ENCODE measurements at places on chromosomes 11 and 22.
A peak's percentile ranks its signal among the peaks of the same experiment; 100 is the strongest.

- no peak for DNase-seq
Measured at GRCh38 chr22:36293606-36294292, 40.8 kb downstream of the APOL1 start.

DNA sequence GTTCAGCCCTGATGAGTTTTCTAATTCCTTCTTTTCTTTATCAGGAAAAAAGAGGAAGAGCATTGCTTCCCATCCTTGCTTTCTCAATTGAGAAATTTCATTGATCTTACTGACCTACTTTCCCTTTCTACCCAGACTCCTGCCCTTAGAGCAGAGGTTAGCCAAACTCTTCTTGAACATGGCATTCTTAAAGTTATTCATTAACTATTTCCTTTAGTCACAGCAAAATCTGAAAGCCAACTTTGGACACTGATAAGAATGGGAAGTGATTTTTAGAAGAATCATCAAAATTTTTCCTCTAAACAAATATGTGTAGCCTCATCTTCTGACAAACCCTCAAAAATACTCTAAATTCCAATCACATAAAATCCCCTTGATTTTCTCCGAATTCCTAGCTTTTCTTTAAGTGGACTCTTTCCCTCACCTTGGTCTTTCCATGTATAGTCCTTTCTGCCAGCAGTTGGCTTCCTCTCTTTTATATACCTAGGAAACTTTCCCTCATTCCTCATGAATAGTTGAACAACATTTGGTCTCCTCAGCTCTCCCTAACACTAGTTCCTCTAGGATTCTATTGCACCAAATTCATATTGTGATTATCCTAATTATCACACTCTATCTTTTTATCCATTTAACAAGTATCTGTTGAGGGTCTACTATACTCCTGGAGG, 566.7 kb upstream of the CCDC90B start:
- no peak for DNase-seq

GRCh38 chr11:1292018-1292643, 17.3 kb downstream of the TOLLIP start:
- no peak for DNase-seq

DNA sequence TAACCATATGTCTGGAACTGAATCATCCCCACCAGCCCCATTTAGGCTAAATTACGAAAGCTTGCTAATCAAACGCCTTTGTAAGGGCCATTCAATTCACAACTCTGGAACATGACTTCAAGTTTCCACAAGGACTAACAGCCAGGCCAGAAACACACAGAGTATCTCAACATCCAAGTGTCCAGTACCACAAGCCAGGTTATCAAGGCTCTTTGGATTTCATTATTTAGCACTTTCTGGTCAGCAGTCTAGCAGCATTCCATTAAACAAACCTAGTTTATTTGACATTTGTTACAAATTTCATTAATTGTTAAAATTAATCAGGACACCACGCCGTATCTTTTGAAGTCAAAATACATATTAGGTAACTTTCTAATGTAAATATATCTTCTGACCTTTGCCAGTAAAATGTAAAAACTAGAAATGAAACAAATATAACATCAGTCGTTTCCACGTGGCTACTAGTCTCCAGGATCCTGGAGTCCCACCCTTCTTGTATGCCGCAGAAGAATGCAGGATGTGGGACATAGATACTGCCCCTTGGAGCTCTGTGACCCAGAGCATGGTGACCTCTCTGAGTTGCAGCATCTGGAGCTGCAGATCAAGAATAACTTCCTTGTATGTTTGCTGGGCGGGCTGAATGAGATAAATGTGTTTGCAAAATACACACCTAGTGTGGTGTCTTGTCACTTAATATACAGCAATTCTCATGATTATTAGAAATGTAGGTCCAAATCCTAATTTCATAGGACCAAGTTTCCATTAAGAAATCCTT, 64.7 kb downstream of the MPPED2 start:
- DNase-seq = no peak

GRCh38 chr11:117473481-117474091, 145.9 kb downstream of the CEP164 start:
- peak; percentile 38 for DNase-seq

GRCh38 chr22:31866918-31867317, 77.4 kb upstream of the YWHAH start:
- no peak for DNase-seq

- no peak for DNase-seq
Measured at GRCh38 chr11:46162700-46163099, 41.4 kb upstream of the PHF21A start.

- no peak for DNase-seq
Measured at GRCh38 chr22:45420011-45420410, 6.5 kb downstream of the RIBC2 start.

- DNase-seq = no peak
Measured at GRCh38 chr11:68948935-68949334, 31.9 kb downstream of the MRGPRD start.

GRCh38 chr11:104467404-104467803, 303.5 kb upstream of the PDGFD start:
- DNase-seq = no peak

- no peak for DNase-seq
Measured at GRCh38 chr11:10797531-10797930, 11.2 kb downstream of the EIF4G2 start.

DNA sequence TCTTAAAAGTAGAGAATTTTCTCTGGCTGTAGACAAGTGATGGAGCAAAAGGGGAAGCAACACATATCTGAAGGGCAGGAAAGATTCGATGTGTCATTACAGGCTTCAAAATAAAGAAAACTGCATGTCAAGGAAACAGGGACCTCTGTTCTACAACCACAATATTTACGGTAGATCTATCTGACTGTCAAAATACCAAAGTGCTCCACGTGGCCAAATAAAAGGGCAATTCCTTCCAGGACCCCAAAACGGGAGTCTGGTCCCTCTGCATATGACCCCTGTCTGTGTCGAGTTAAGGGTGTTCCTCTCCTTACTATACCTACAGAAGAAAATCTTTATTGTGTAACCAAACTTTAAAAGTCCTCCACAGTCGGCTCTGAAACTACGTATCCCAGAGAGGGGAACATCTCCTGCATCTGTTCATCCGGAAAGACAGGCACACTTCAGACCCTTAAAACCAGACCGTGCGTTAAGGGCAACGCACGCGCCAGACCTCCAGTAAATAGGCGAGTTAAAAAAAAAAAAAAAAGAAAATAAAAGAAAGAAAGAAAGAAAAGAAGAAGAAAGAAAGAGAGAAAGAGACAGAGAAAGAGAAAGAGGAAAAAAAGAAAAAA, 756 bp downstream of the CLNS1A start:
- peak; percentile 15 for DNase-seq

- DNase-seq = no peak
Measured at GRCh38 chr11:93646399-93646798, 15.1 kb upstream of the CEP295 start.

GRCh38 chr11:78420255-78420764, 2.7 kb upstream of the GAB2 start:
- DNase-seq = peak; percentile 86

DNA sequence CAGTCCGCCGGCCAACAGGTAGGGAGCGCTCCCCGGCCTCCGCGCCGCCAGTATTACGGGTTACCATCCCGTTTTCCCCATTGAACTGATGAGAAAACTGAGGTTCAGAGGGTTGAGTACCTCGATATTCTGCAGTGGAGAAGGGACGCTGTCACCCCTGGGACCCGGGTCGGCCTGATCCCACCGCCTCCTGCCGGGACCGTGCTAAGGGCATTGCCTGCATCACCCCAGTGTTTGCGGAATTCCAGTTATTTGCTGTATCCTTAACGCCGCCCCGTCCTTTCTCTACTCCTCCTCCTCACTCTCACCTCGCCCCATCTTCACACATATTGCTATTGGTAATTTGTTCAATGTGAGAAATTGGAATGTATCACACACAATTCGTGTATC, 370 bp upstream of the A4GALT start:
- DNase-seq = peak; percentile 68

DNA sequence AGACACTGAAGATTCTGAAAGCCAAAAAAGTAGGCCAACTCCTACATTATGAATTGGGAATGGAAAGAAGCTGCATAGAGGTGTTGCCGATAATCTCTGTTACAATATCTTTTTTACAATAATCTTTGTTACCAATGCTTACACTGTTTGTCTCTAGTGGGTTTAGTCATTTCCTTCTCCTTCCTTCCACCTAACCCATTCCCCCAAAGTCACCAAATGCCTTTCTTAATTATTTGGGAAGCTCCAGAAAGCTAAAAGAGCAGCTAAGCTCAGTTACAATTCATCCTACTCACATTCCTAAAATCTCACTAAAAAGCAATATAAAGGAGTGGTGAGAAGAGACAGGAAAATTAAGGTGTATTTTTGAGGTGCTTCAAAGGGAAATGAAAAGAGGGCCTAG, 313.7 kb downstream of the SWAP70 start:
- no peak for DNase-seq

DNA sequence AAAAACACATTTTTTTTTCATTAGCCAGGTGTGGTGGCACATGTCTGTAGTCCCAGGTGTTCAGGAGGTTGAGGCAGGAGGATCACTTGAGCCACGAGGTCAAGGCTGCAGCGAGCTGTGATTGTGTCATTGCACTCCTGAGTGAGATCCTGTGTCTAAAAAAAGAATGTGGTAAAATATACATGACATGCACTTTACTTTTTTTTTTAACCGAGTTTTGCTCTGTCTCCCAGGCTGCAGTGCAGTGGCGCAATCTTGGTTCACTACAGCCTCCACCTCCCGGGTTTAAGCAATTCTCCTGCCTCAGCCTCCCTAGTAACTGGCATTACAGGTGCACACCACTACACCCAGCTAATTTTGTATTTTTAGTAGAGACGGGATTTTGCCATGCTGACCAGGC, 22.5 kb upstream of the CLDN5 start:
- DNase-seq = no peak

- no peak for DNase-seq
Measured at GRCh38 chr11:69839516-69839915, 20.3 kb upstream of the FGF3 start.

DNA sequence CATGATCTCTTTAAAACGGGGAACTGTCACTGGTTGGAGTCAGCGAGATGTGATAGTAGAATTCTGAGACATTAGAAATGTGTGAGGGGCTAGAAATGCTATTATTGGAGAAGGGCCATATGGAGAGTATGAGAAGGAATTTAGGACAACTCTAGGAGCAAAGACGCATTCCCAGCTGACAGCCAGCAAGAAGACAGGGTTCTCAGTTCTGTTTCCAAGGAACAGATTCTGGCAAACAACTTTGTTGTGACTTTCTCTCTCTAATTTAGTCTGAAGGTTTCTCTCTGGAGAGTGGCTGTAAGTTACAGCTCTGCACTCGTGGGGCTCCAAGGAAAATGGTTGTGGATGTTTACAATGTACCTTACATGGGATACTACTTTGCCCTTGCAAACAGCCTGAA, 876.3 kb downstream of the FAM181B start:
- DNase-seq = no peak

DNA sequence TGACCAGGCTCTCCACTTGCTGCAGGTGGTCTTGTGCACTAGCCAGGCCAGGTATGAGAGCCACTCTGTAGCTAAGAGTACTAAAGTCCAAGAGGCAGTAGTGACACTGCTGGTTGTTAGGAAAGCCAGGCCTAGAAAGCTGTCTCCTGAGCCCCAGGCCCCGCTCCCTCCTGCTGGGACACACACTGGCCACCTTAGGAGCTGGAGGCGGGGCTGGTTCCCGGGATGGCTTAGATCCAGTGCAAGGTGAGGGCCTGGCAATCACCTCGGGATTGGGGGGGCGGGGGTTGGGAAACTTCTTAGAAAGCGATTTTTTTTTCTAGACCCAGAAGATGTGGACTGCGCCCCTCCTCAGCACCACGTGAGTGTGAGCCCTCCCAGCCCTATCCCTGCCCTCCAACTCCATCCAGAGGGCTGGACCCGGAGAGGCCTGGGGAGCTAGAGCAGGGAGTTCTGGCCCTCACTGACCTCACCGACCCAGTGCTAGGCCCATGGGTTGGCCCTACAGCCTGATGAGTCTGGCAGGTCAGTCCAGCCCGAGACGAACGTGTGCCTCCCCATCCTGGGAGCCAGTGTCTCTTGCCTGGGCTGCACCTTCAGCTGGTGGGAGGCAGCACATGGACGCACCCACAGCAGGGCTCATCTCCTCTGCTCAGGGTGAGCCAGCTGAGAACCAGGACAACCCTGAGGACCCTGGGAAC, 18.1 kb downstream of the SLC37A2 start:
- DNase-seq = no peak

DNA sequence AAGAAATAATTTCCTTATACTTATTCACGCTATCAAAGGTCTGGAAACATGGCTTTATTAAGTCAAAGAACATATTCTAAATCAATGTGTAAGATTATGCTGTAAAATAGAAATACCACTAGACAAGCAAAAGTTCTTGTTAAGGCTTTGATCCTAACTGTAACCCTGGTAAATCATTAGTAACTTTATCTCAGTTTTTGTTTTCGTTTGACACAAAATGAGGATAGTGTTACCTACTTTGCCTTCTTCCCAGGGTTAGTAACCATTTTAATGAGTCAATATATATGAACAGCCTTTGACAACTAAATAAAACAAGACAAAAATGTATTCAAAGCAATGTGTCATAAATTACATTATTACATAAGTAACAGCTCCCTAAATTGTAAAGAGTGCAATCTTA, 1336.3 kb downstream of the FAM181B start:
- DNase-seq = no peak

GRCh38 chr11:69361048-69361447, 67.1 kb downstream of the MYEOV start:
- no peak for DNase-seq

DNA sequence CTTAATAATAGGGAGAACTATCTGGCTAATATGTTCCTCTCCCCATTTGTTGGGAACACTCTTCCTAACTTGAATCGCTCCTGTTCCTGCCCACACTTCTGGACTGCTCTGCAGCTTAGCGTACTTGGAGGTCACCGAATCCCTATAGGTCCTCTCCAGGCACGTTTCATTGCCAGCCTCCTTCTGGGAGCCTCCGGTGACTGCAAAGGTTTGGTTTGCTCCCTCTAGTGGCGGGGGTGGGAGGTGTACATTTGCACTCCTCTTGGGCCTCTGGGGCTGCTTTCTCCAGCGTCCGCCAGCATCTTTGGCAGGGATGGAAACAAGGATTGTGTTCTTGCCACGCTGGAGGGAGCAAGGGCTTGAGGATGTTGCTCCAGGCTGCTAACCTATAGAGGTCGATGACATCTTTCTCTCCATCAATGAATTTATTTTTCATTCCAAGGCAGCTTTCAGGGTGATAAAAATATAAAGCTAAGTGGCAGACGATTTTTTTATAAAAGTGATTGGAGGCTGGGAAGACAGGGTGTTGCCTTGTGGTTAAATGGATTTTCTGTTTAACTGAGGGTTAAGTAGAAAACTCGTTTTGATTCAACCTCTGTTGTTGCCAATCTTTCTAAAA, 48.7 kb downstream of the TSPAN18 start:
- DNase-seq = peak; percentile 91

GRCh38 chr11:64876835-64877341, 1.5 kb downstream of the EHD1 start:
- DNase-seq = no peak

DNA sequence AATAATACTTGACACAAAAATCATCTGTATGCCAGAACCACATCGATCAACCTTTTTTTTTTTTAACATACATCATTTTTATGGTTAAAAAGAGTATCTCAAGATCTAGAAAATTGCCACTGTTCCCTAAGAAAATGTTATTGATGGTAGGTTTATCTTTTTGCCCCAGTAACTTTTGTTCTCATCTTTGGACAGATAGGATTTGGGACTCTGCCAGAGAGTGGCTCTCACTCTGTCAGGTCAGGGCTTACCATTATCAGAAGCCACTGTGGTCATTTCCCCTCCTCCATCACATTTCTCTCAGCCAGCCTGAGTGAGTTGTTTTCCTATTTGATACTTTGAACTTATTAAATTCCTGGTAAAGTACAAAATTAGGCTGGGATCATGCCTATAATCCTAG, 47.9 kb upstream of the YWHAH start:
- DNase-seq = no peak

GRCh38 chr11:85132851-85133585, 494.1 kb downstream of the DLG2 start:
- DNase-seq = peak; percentile 48

Data from GM23338 (cell line).